ENCODE measurements at places on chromosomes 5 and 9. TPM values are rescaled to one million over a fixed set of nuclear protein-coding genes. Genes with fewer than 3 reads are reported as not detected.

NACC2 gene
- total RNA-seq = 1.8 TPM

WNT8A gene
- total RNA-seq = not detected

GRCh38 chr5:173998531-173998930, 9.6 kb downstream of the C5orf47 start:
- no peak for DNase-seq

DNA sequence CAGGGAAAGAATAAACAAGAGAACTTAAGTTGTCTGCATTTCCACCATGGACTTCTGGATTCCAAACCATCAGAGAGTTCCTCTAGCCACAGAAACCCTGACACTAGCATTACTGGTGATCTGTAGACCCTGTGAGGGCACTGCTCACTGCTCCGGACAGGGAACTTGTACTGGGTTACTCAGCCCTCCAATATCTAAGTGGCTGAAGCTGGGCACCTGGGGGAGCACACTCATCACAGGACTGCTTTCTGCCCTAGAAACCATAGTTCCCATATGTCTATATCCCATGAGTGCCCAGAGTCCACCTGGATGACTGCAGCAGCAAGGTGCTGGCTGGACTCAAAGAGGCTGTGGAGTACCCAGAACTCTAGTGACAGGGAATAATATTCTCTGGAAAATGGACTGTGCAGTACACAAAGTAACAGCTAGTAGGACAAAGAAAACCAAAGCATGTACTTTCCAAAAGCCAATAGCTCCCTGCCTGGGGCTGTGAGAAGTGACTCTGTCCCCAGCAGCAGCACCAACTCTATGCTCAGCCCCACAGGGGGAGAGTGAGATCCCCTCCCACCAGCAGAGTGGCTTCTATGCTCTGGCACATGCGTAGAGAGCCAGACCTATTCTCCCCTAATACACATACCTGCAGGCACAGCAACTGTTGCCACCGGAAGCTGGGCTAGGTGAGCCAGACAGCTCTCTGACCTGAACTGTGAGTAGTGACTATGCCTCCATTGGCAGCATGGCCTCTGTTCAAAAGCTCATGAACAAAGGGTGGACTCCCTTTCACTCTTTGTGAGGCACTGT, 472.9 kb upstream of the FTMT start:
- no peak for DNase-seq

BAAT gene
- total RNA-seq = not detected

ANKRA2 gene
- 44.1 TPM for total RNA-seq

DNA sequence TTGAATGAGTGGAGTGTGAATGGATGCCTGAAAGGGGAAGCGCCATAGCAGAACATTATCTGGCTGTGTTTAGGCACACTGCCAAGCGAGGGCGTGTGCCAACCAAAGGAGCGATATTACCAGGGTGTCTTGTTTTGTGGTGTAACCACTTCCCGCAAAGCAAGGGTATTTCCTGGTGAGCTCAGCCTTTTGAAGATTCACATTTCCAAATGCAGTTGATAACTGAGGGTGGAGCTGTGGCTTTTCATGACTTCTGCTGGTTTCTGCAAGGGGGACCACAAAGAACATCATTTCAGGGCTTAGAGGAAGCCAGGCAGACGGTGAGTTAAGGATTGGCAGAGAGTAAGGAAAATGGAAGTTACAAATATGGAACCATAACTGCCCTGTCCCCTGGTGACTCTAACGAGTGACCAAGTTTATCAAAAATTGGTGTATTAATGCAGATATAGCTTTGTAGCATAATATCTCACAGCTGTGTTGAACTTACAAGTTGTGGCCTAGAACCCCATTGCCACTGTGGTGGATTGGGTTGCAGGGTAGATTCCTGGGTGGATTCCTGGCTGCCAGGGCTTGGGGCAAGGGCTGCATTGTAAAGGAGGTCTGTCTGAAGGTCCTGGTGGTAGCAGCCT, 71.4 kb downstream of the RALGPS1 start:
- peak; percentile 71 for DNase-seq

- no peak for DNase-seq
Observed at GRCh38 chr5:61970218-61970617, 335.8 kb upstream of the KIF2A start.

- DNase-seq = no peak
Observed at GRCh38 chr5:172156541-172156994, 31.5 kb downstream of the STK10 start.

DNA sequence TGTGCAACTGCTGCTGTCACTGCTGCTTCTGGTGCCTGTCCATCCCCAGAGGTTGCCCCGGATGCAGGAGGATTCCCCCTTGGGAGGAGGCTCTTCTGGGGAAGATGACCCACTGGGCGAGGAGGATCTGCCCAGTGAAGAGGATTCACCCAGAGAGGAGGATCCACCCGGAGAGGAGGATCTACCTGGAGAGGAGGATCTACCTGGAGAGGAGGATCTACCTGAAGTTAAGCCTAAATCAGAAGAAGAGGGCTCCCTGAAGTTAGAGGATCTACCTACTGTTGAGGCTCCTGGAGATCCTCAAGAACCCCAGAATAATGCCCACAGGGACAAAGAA, 265 bp downstream of the CA9 start:
- DNase-seq = no peak

GRCh38 chr9:127346584-127346983, 50.4 kb upstream of the SLC2A8 start:
- DNase-seq = no peak

FGFR4 gene
- total RNA-seq = 2.6 TPM

DNA sequence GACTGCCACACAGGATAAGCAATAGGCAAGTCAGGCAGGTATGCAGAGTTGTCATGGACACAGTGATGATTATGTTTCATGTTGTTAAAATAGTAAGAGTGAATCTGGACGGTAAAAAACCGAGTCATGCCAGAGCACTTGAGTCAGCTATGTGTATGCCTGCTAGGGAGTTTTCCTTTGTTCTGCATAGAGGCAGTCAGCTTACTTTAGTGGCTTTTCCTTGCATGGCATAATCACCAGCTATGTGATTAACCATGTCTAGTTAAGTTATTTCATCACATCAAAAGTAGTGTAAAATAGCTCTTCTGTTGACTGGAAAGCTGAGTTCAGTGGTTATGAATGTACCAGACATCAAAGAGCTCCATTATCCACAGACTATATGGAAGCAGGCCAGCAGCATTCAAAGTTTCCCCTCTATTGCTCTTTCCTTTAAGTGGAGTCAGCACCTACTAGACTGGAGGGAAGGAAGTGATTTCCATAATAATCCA, 989.8 kb downstream of the TLE1 start:
- no peak for DNase-seq

IFNA2 gene
- total RNA-seq = not detected

LHFPL2 gene
- 0.57 TPM for total RNA-seq

DNA sequence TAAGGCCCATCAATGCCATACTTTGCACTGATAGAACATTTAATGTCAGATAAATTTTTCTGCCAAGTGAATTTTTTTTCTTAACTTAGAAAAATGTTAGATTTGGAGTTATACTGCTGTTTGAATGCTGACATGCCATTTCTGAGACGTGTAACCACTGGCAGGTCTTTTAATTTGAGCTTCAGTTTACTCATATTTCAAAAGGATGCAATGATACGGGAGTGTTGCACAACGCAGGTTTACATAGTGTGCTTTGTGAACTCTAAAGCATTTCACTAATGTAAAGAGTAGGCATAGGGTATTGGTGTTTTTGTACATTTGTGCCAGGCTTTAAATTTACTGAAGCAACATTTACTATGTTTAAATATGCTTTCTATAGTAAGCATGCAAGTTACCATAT, 4.2 kb downstream of the ZBTB43 start:
- DNase-seq = no peak

DNA sequence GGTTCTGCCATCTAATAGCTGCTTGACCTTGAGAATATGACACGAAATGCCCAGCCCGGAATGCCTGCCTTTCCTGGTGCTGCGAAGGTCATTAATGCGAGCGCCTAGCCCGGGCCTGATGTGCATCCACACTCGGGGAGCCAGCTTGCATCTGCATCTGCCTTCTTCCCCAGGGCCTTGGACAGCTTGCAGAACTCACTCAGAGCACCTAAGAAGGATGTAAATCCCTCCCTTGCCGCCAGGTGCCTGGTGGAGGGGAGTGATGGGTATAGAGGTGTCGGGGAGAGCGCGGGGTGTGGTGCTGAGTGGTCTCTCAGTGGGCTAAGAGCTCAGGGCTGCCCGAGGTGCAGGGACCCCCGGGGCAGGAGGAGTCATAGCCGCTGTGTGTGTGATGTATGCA, 127.2 kb downstream of the MRPL36 start:
- DNase-seq = no peak

DNA sequence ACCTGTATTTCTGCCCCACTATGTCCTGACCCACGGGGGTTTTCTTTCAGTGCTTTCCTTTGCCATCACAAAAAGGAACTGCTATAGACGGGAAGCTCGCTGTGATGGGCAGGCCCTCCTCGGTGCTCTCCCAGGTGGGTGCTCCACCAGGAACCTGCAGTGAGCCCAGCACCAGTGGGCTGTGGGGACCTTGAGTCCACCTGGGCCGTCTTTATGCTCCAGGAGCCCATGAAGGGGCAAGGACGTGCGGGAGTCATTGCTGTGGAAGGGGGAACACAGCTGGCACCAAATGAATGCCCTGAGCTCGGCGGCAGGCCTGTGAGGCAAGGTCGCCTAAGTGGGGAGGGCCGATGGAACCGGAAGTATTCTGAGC, 36.7 kb upstream of the SLC6A3 start:
- DNase-seq = no peak

C9orf50 gene
- total RNA-seq = not detected

GRCh38 chr5:141811287-141812155, 66.7 kb downstream of the PCDH1 start:
- DNase-seq = no peak

- DNase-seq = no peak
Observed at GRCh38 chr5:172243302-172243701, 40.3 kb downstream of the UBTD2 start.

GRCh38 chr9:87116492-87116891, 169.2 kb upstream of the GAS1 start:
- no peak for DNase-seq

DNA sequence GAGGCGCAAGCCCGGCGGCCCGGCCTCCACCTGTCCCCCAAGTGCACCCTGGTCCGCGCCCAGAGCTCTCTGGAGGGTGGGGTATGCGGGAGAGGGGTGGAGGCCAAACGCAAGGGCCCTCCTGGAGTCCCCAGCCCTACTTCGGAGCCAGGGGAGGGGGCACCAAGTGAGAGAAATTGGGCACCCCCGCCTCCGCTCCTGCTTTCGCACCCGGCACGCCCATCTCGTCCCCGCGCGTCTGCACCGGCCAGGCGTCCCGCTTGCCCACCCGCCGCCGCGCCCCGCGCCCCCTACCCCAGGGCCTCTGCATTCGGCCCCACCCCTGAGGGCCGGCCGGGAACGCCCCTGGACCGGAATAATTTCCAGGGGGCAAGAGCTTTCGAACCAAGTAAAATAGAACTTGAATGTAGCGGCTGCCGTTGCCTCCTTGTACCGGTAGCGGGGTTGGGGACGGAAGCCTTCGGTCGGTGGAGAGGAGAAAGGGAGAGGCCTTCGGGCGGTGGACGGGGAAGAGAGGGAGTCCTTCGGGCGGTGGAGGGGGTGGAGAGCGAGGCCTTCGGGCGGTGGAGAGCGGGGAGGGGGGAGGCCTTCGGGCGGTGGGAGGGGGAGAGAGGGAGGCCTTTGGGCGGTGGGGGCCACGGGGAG, 694 bp upstream of the PHPT1 start:
- no peak for DNase-seq

DNA sequence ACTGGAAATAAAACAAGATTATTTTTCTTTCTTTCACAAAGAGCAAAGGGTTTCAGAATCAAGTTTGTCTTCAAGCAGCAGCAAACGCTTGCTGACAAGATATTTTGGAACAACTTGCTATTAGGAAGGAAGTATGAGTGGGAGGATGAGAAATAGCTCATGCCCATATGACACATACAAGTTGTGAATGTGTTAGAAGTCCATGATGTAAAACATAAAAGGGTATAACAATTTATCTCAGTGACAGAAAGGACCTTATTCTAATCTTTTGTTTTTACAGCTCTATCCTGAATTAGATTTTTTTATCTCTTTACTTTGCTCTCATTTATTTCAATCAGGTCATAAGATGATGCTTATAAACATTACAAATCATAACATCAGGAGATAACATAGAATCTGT, 516.6 kb upstream of the MEF2C start:
- DNase-seq = no peak

DNA sequence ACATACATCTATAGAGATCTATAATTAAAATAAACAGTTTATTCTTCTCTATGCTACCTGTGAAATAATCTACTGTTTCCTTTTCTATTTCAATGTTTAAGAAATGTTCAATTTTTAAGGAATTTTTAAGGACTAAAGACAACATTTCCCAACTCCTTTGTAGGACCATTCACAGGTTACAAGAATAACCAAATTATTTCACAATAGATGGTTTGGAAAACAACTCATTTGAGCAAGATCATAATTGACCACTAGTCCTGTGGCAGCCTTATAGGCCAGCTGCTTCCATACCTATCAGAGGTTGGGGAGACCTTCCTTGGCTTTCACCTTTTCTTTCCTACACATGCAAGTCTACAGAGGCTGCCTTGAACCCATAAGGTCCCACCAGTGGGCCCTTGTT, 193.7 kb downstream of the TTC39B start:
- DNase-seq = no peak

GPX8 gene
- total RNA-seq = not detected

TRUB2 gene
- total RNA-seq = 12.9 TPM

DNA sequence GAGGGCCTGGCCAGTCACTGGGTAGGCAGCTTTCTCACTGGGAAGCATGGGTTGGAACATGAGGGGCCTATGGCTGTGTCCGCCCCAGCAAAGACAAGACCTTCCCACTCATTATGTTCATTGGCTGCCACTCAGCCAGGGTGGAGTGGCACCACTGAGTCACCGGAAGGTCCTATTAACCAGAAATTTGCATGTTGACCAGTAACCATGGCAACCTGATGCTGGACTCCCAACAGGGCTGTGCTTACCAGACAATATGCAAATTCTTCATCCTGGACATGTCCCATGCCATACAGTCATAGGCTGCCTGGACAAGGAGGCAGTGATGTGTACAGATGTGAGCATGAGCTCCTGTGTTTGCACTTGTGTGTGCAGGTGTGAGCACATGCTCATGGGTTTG, 66.7 kb downstream of the PSD2 start:
- no peak for DNase-seq

TIMD4 gene
- total RNA-seq = 3.1 TPM
